Kasumi-1 (cell line): ENCODE measurements at places on chromosomes 6 and 20.

DNA sequence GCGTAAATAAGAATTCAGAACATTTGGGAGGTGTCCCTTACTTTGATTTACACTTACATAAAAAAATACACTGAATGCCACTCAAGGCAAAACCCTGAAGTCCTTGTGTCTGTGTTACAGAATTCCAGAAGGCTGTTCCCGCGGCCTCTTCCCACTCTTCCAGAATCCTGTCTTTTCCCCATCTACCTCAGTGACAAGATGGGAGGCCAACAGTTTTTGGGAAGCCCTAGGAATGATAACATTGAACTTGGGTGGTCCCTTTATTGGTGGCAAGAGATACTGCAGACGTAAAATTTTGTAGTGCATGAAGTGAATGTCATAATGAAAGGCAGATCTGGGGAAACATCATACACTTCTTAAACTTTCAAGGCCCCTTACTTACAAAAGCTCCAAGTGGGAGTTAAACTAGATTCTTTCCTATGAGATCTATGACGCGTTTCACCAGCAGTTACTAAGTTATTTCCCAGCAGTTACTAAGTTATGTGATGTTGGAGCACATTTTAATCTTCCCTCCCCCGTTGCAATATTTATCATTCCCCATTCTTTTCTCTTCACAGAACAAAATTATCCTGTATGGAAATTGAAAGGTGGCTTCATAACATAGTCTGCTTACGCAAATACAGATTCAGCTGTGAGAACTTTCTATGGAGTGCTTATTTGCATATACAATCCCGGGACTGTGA is 79.5 kb downstream of the BCAS1 start:
- DNase-seq = no peak

- DNase-seq = no peak
Observed at GRCh38 chr6:11803591-11803971, 25.0 kb upstream of the ADTRP start.

DNA sequence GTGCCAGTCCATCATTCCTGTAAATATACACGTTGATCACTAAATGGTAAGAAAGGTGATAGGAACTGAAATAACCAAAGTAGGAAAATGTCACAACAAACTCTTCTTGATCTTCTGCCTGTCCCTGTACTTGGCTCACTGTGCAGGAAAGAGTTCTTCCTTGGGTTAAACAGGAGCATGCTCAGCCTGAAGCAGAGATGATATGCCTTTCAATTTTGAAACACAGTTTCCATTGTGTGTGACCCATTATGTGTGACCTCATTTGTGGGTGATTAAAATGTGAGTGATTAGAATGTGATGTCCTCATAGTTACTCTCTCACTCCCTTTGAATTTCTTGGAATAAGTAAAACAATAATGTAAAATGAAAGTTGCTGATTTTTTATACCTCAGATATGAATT is 427.2 kb upstream of the AGPAT4 start:
- no peak for DNase-seq

GRCh38 chr6:152136449-152136825 is 329.0 kb downstream of the ESR1 start:
- no peak for DNase-seq

DNA sequence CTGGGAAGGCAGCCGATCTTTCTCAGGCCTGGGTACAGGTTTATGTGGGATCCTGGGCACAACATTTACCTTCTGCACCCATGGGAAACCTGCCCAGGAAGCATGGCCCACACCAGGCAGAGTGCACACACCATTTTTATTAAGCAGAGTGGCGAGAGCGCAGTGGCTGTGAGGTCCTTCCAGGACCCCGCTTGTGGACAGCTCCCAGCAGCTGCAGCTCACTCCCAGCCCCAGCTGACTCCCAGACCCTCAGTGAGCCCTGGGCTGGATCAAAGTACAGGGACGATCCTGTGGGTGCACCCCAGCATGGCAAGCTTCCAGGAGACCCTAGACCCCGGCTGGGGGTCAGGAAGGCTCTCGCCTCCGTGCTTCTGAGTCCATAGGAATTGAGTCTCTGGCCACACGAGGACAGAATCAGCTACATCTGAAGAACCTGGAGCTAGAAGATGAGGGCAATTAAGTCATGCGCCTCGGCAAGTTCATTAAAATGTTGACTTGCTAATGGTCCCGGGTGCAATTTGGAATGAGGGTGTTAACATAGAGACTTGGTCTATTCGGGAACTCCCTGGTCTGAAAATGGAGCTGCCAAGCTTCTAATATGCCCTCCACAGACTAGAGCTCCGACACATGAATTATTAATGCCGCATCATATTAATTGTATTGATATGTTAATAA is 65.4 kb upstream of the SLCO4A1 start:
- DNase-seq = peak; percentile 35

GRCh38 chr6:97632341-97632740 is 349.3 kb upstream of the MMS22L start:
- DNase-seq = no peak
